ENCODE measurements at places on chromosomes 1 and 21.

GRCh38 chr1:2318314-2319278, 72.8 kb downstream of the MORN1 start:
- DNase-seq: no peak

- peak; percentile 61 for DNase-seq
These were observed 33.9 kb upstream of the ASPM start for GRCh38 chr1:197180252-197180878.

- DNase-seq: peak; percentile 49
These were observed 137.3 kb downstream of the NAV1 start for GRCh38 chr1:201676197-201676596.

DNA sequence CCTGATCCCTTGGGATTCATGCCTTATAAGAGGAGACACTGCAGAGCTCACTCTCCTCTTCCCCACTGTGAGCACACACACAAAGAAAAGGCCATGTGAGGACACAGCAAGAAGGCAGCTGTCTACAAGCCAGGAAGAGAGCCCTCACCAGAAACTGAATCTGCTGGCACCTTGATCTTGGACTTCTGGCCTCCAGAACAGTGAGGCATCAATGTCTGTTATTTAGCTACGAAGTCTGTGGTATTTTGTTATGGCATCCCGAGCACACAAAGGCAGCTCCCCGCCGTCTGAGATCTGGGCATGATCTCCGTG, 47.1 kb upstream of the RPL11 start:
- DNase-seq: no peak

- DNase-seq: no peak
These were observed 4.4 kb downstream of the THAP3 start for GRCh38 chr1:6628971-6629479.

DNA sequence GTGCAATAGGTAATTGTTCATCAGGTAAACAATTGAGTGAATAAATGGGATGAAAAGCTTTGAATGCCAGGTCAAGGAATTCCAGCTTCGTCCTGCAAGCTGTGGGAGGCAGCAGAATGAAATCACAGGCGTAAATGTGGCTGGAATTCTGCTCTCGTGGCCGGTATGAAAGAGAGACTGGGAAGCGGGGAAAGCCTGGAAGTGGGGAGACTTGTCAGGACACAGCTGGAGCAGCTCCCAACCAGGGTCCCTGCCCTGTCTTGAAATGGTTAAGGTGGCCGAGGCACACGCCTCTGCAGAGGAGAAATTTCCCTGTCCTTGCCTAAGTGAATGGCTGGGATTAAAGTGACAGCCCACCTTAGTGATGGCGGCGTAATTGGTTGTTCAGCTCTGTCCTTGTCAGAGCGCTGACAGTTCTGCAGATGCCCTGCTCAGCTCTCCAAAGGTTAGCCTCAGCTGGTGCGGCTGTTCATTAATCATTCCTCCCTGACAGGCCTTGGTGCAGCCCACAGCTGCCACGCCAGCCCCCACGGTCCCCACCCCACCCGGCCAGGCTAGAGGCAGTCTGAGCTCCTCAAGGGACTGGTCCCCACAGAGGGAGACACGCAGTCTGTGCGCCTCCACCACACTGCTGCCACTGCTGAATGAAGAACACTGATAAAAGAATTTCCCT, 398.3 kb upstream of the POU3F1 start:
- DNase-seq: no peak

DNA sequence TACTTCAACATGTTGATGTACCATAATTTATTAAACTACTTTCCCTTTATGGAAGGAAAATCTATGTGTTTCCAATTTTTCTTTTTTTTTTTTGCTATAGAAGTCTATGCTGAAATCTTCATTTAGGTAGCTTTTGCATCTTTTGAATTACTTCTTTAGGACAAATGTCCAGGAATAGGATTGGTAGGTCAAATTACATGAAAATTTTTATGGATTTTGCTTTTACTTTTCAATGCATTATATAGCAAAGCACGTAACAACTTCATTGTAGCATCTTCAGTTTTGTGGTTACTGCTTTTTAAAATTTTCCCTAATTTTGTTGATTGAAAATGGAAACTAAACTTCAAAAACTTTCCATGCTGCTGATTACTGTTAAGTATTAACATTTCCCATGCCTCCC, 12.0 kb upstream of the PLA2G2C start:
- DNase-seq: no peak

DNA sequence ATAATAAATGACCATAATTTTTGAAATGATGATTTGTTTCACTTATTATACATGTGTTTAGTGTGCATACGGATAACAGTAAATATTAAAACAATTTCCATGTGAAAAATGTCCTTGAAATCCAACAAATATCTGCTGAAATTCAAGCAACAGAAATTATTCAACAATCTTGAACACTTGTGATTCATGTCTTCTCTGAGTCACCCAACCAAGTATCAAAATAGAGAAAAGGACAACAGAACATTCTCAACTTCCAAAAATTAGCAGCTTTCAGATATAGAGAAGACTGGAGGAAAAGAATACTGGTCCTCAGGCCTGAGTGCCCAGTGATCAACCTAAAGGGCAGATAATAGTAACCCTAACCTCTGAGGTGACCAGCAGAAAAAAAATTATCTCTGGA, 90.8 kb downstream of the VAV3 start:
- DNase-seq: no peak

- peak; percentile 48 for DNase-seq
These were observed 69.7 kb downstream of the CC2D1B start for GRCh38 chr1:52296345-52296744.

GRCh38 chr21:42570841-42571387, 57.3 kb downstream of the SLC37A1 start:
- DNase-seq: no peak

DNA sequence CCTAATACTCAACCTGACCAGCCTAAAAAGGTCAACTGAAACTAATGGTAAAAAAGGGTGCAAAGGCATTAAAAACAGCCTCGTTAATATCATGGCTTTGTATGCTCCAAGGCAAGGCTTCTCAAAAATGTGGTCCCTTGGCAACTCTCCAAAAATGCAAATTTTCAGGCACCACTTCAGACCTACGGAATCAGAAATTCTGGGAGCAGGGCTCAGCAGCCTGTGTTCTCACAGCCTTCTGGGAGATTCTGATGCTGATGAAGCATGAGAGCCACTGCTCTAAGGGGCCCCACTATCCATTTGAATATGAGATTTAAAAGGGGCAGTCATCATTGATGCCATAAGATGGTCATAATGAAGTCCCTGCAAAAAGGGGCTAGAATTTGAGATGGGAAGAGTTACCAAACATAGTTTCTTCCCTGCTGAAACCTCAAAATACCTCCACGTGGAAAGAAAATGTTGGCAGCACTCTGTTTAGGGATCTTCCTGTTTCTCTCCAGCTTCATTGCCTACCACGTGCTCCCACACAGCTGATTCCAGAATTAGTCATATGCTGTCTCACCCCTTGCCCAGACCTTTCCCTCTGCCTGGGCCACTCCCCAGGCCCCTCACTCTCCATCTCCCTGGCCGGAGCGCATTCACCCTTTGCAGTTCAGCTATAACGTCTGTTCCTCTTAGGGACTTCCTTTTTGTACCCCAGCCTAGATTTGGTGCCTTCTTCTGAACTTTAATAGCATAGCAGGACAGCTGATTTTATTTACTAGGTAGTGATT, 46.7 kb downstream of the PHC2 start:
- DNase-seq: no peak

GRCh38 chr1:234616644-234617043, 6.7 kb upstream of the IRF2BP2 start:
- peak; percentile 69 for DNase-seq

- DNase-seq: no peak
These were observed 53.1 kb downstream of the MEGF6 start for GRCh38 chr1:3558036-3558726.

DNA sequence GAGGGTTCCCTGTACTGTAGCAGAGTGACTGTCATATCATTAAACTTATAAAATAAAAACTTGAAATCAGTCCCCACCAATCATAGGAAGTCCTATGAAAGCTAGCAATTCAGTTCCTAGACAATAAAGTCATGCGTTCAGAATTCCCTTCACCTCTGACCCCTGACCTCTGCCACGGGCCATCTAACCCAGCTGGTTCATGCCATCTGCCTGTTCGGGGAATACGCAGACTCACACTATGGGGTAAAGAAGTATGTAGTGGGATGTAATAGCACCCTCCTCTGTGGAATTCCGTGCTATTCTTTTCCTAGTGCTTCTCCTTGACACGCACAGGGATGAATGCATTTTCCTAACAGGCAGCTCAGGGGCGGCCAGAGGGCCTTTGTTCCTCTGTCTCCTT, 2.1 kb downstream of the GSTM4 start:
- DNase-seq: no peak

Measured in fibroblast of gingiva (primary cell).